ENCODE measurements at places on chromosomes 12 and 14.

DNA sequence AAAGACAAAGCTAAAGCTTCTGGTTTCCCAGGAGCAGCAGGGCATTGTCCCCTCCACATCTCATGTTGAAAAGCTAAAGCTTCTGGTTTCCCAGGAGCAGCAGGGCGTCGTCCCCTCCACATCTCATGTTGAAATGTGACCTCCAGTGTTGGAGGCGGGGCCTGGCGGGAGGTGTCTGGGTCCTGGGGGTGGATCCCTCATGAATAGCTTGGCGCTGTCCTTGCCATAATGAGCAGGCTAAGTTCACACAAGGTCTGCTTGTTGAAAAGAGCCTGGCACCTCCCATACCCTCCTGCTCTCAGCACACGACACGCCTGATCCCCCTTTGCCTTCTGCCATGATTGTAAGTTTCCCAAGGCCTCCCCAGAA lies 123.7 kb downstream of the PIWIL1 start:
- no peak for DNase-seq

GRCh38 chr12:83779526-83779925 lies 1092.8 kb downstream of the TMTC2 start:
- no peak for DNase-seq

GRCh38 chr14:96053600-96054381 lies 14.6 kb downstream of the C14orf132 start:
- peak; percentile 91 for DNase-seq

DNA sequence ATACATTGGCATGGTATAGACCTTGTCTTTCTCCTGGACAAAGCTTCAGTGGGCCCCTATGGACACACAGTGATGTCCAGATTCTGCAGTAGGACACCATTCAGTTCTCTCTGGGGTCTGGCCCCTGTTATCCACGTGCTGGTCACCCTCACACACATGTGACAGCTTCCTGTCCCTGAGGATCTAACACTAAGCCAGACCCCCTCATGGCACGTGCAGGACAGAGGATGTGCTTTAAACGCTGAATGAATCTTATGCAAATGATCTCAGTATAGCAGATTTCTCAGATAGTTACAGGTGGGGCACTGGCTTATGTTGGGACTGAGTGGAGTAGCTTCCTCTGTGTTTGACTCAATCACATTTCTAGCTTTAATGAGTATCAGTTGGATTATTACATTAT lies 33.7 kb downstream of the SLC24A4 start:
- DNase-seq = no peak

DNA sequence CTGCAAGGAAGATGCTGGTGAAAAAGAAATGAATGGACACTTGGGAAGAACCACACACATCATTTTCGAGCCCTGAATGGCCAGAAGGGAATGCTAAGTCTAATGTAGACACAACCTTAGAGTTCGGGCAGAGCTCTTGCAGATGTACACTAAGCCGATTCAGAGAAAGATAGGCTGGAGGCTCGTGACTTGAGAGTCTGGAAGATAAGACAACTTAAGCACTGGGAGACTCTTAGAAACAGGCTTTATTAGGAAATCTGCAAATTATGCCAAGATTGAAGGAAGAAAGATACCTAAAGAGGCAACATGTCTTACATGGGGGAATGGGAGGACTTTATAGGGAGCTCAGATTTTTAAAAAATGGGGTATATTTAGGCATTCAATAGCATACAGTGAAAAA lies 13.5 kb downstream of the TBPL2 start:
- no peak for DNase-seq

DNA sequence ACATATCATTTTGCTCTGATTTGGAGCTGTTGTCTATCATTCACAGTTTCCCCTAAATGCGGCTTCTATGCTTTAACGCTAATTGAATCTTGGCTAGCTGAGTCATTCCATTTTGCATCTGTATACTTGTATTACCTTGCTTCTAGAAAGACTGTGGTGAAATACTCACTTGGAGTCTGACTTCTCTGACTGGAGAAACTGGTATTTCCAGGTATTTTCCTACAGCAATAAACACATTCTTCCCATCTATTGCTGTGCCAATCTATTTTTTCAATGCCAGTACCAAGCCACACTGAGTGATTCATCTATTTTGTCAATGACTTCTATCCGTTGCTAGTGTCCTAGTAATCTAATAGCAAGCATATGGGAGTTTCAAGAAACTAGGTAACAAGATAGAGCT lies 76.0 kb upstream of the ST8SIA1 start:
- no peak for DNase-seq

- DNase-seq = no peak
Measured at GRCh38 chr14:59097681-59098080, 90.8 kb upstream of the DAAM1 start.

DNA sequence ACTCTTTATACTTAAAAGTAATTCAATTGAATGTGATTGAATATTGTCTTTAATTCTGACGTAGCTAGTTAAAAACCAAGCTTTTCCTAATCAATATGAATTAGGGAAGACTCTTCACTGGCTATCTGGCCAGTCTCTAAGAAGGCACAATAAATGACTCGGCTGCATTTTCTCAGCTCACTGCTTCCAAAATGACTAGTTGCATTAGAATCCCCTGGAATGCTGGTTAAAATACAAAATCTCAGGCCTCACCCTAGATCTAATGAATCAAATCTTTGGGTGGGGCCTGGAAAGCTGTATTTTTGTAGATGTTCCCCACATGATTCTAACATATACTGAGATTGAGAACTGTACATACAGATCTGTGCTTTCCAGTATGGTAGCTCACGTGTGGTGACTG lies 242.1 kb downstream of the CHST11 start:
- DNase-seq = peak; percentile 5

DNA sequence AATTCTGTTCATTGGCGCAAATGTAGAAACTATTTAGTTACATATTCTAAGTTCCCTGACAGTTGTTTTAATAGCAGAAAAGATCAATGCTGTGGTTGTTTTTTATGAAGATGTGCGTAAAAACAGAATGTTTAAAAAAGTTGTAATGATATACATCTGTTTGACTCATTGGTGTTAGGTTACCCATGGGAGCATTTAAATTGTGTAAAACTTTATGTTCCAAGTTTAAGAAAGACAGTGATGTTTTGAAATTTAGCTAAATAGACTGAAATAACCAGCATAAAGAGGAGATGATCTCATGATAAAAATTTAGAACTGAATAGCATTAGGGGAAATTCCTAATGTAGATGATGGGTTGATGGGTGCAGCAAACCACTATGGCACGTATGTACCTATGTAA lies 3.6 kb downstream of the PELI2 start:
- no peak for DNase-seq

DNA sequence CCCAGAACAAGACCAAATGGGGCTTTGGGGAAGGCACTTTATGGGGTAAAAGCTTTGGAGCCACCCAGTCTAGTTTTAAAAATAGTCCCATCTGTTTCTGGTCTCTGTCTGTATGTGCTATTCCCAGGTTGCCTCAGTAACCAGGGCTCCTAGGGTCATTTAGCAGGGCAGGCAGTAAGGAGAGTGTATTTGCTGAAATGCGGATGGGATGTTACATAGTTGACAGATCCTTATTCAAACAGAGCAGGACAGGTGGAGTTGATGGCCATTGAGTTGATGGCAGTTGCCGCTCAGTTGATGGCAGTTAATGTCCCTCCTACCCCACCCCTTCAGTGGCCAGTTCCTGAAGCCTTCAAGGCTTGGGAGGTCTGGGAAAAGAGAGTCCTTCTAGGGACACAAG lies 4.6 kb downstream of the ZC3H10 start:
- DNase-seq = no peak

GRCh38 chr12:48954841-48955501 lies 2.3 kb downstream of the ARF3 start:
- DNase-seq = no peak

- DNase-seq = no peak
Measured at GRCh38 chr14:70315942-70316341, 43.5 kb downstream of the COX16 start.

DNA sequence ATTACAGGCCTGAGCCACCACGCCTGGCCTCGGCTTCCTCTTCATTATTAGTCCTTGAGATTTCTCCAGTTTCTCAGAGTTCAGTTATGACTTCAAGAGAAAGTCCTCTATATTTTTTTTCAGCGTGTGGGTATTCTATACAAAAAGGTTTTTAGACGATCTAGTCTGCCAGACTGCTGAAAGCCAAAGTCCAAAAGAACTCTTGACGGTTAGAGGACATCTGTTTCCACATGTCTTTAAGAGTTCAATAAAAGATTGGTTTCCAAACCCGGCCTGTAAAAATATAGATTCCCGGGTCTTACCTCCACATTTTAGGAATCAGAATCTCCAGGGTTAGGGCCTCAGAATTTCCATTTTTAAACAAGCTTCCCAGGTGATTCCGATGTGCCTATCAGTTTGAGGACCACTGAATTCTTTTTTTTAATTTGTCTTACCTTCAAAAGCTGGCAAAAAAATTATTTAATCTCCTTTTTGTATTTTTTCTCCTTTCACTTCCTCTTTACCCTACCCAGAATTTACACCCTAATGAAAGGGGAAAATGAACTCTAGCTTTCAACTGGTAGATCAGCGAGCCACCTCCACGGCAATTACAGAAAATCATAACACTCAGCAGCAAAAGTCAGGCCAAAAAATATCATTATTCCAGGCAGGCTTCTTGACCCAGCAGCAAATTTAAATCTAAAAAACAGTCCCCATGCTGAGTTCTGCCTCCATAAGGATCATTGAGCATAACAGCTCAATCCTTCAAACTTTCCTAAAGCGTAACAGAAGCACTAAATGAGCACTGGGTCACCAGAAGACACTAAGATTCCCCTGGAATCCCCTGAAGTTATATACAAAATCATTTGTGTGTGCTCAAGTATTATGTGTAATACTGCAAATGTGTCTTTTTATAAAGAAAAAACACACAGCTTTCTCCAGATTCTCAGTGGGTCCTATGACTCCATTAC lies 8.7 kb downstream of the NT5DC3 start:
- no peak for DNase-seq

DNA sequence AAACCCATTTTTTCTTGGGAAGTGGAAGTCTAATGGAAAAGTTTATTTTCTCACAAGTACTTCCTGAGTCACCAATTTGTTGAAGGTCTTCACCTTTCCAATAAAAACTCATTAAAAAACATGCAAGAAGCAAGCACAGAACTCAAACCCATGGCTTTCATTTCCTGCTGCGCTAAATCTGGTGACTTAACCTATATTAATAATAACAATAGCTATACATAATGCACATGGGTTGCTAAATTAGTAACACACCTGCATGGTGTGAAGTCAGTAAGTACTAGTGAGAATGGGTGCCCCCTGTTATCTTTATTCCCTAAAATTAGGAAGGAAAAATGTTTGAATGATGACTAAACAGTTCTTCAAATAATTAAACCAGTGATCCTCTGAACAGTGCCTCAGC lies 52.3 kb downstream of the PPP2R5C start:
- DNase-seq = no peak

GRCh38 chr12:10716704-10717315 lies 6.3 kb downstream of the YBX3 start:
- DNase-seq = peak; percentile 90

GRCh38 chr12:2877953-2878732 lies 1.1 kb downstream of the RHNO1 start:
- DNase-seq = peak; percentile 40

- no peak for DNase-seq
Measured at GRCh38 chr12:69189378-69189978, 49.9 kb upstream of the CPSF6 start.

DNA sequence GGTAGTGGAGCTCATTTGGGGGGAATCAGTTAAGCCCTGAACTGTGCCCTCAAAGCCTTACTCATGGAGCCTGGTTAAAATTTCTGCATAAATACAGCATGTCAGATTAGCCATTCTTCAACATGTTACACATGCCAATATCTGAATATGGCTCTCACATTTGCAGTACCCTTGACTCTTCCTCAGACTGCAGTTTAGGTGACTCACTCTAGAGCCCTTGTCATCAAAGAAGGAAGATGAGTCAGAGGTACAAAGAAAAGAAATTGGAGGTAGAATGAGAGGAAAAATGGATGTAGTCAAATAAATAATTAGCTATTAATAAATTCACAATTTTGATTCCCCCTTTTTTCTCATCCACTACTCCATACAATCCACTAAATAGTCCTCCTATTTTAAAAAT lies 23.6 kb upstream of the OR4K2 start:
- DNase-seq = no peak

DNA sequence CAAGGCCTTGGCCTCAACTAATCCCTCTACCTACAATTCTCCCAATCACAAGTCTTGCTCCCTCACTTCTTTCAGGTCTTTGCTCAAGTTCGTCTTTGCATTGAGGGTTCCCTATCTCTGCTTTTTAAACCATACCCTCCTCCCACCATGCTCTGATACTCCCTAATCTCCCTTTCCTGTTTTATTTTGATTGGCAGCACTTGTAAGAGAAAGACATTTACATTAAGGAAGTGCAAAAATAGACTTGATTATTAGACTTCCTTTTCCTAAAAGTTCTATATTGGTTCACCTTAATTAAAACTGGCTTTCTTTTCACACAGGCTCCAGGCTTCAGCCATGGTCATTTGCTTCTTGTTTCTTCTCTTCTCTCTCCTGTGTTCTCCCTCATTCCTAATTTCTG lies 18.3 kb upstream of the WIF1 start:
- DNase-seq = no peak

DNA sequence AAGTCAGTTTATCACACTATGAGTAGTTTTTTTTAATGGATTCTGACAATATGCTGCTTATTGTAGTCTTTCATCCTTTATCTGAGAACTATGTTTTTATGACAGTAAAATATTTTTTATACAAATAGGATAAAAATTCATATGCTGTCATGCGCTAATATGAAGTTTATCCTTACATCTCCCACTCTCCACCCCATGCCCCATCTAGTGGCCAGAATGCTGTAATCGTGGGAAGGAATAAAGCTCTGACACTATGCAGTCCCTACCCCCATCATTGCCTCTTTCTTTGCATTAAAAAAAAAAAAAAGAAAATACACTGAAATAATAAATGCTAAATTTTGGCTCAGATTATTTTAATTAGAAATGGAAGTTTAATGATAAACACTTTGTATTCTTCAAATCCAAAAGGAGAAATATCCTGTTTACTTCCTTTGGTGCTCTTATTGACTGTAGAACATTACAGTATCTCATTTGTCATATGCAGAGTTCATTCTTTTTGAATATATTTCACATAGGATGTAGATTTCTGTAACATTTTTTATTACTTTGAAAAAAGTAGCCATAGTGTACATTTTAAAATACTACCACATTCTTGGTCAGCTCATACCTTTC lies 145.9 kb upstream of the SLCO1C1 start:
- DNase-seq = peak; percentile 64

DNA sequence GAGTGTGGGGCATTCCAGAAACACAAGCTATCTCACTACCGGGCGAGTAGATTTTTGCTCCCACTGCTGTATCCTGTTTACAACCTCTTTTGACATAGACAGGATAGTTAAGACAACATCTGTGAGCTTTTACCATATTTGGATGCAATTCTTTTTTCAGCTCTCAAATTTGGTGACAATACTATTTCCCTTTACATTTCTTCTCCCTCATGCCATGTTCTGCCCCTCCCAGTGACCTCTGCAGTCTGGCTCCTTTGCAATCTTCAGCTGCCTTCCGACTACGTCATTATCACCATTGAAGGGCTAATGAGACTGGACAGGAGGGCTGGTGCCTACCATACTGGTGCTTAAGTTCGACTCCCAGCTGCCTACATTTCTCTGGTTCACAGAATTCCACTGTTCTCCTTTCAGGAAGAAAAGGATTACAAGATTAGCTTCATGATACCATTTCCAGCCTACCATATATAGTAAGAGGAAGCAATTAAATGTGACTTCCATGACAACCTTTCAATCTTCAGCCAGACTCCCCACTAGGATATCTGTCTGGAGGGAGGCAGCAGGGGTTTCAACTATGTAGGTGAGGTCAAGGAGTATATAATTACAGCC lies 251.6 kb downstream of the PHLDA1 start:
- DNase-seq = no peak
